ENCODE measurements at places on chromosomes 4 and X. TPM values are rescaled to one million over a fixed set of nuclear protein-coding genes. Genes with fewer than 3 reads are reported as not detected.

Gene AMOT
- 3.2 TPM for total RNA-seq

- no peak for DNase-seq
Observed at GRCh38 chr4:102259702-102260101, 85.6 kb downstream of the SLC39A8 start.

GRCh38 chrX:130637591-130637990 lies 235.8 kb downstream of the RBMX2 start:
- DNase-seq = no peak

- DNase-seq = no peak
Observed at GRCh38 chr4:74615411-74615810, 170.5 kb downstream of the AREG start.

- no peak for DNase-seq
Observed at GRCh38 chr4:79211490-79211889, 114.4 kb downstream of the NAA11 start.

GRCh38 chr4:157220371-157220881 lies at the start of gene GRIA2:
Gene GRIA2 (plus strand): TSS chr4:157220728. CDS start chr4:157221043, 315 bp downstream.
- DNase-seq = peak; percentile 90
